ENCODE measurements at places on chromosomes 16 and 17.

DNA sequence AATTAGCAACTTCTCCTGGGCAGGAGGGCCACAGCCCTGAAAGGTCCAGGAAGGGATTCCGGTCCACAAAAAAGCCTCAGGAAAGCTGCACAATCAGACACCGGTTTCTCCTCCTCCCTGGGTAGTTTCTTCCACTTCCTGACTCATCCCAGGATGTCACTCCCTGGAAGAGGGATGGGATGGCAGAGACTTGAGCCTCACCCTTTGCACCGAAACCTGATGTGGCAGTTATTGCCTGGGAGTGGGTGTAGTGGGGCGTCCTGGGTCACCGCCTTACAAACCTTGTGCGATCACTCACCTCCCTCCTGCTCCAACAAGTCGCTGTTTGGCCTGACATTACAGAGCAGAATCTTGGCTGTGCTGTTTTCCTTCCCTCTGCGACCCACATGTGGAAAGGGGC, 70.8 kb downstream of the LYRM1 start:
- no peak for DNase-seq

GRCh38 chr17:35988164-35988563, 1.6 kb upstream of the CCL14 start:
- DNase-seq = peak; percentile 69

DNA sequence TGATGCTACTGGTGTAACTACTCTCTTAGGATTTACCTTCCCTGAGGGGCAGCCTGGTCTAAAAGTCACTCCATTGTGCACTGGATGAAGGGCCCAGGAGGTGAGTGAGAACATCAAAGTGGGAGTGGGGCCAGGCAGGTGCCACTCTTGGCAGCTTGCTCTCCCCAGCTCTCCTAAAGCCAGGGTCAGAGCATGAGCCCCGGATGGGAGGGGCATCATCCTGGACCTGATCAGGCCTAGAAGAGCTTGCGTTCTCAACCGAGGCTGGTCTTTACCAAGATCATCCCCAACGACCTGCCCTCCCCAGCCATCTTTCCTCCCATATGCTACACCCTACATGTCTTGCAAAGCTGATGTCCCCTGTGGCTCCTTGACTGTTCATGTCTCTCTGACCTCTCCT, 87.1 kb downstream of the AIPL1 start:
- no peak for DNase-seq

DNA sequence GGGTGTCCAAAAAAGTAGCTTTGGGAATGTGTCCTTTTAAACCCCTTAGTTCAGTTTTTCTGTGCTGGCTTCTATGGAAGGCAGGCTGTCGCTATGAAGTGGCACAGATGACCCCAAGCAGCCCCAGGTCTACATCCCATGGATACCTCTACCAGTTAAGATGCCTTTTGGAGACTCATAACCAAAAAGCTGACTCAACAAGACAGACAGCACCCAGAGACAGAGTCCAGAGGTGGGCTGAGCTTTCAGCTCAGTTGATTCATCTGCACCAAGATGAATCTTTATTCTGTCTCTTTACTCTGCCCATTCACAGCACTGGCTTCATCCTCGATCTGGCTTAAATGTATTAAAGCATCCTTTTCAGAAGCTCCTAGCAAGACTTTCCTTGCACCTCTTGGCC, 29.8 kb upstream of the RBBP6 start:
- no peak for DNase-seq

- DNase-seq = no peak
These were observed 26.5 kb upstream of the XYLT2 start for GRCh38 chr17:50319306-50320004.

DNA sequence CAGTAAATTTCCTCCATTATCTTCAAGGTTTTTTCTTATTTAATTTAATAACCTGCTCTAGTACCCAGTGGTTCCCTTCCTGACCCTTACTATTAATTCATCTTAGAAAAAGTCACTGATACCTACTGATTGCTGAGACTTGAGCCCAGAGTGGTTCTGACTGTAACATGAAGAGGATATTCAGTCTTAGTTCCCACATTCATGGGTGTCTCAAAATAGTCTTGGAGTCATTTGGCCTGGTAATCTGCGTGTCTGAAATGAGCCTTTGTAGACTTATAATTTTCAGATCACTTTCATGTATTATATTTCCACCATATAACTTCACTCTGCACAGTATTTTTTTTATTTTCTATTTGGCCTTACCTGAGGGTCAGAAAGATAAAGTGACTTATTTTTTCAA, 732.0 kb upstream of the KIF2B start:
- DNase-seq = no peak

GRCh38 chr16:89401641-89402445, 88.5 kb downstream of the ANKRD11 start:
- no peak for DNase-seq

Data from H4 (cell line).